ENCODE measurements at places on chromosomes 16 and 17.
A peak's percentile ranks its signal among the peaks of the same experiment; 100 is the strongest.

- DNase-seq, result no peak
Measured at GRCh38 chr17:33267271-33267790, 25.8 kb downstream of the ASIC2 start.

DNA sequence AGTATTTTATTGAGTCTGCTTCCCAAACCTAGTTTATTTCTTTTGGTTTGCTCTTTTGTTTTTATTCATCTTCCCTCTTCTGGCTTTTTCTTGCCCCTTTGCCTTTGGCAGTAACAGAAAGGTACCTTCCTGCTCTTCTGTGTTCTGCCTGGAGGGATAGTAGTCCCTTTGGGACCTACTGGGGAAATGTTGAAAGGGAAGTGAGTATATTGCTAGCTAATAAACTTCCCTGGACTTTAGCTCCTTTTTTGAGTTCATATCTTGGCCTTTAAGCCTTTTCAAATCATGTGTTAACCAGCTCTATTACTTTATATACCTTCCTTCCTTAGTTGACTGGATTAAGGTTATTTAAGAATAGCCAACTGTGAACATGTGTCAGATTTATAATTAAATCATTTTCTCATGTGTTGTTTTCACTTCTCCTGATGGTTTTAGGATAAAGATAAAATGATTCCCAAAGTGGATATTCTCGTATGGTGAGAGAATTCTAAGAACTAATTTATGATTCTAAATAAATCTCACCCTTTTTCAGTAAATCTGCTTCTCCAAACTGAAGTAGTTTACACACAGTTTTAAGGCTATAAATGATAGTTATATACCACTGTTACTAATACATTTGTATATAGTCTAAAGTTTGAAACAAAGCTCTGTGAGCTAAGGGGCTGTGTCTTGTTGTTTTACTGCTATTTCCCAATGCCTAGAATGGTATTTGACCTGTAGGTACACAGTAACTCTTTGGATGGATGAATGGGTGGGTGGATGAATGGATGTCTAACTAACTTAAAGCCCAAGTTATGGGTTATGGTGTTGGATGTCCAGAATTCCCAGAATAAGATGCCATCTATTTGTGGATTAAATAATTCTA lies 45.7 kb downstream of the OMG start:
- no peak for DNase-seq

DNA sequence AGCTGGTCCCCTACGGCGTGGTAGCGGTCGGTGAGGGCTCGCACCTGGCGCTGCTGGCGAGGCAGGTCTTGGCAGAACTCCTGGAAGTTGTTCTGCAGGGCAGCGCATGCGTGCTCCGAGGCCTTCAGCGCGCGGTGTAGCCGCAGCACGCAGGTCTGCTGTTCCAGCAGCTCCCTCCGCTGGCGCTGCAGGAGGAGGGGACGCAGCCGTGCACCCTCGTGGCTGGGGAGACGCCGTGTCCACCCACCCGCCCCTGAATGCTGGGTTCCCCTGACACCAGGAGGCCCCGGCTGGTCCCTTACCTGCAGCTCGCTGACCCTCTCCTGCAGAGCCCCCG lies 12.2 kb downstream of the EVPL start:
- DNase-seq, result no peak

DNA sequence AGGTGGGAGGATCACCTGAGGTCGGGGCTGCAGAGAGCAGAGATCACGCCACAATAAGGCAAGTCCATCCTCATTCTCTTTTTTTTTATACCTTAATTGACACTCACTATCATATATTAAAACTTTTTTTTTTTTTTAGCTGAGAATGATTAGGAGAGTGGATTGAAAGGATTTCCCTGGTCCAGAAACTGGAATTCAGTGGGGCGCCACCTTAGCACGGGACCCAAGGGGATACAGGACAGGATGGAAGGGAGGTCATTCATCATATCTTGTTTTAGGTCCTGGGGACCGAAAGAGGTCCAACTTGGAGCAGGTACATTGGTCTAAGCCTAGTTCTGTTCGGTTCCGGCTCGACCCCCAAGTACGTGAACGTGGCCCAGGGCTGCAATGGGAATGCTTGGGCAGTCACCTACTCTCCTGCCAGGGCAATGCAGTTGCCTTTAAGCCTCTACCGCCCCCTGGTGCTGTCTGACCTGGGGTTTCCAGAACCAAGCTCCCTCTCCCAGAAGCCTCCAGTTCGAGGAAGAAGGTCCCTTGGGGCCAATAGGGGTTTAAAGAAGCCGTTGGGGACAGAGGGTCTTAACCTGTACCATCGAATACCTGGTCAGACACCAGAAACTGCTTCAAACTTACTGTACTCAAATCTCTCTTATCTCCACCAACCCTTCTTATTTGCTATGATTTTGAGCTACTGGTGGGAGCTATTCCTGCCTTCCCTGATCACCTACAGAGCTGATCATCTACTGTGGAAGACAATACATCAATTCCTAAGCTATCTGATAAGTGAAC lies 19.9 kb upstream of the GPATCH8 start:
- peak; percentile 8 for DNase-seq

- DNase-seq, result no peak
Measured at GRCh38 chr16:70750893-70751467, 50.0 kb downstream of the VAC14 start.

Measured in CD4-positive, alpha-beta T cell treated with Interleukin-6 at 100 ng/mL for 8 hours (primary cell).